Hematopoietic multipotent progenitor cell treated with erythropoietin and hydrocortisone succinate and interleukin-3 and kit ligand, for 17 days (in vitro differentiated cells): ENCODE measurements at places on chromosomes 3 and 15.

GRCh38 chr3:32885283-32885901 is 66.1 kb upstream of the CCR4 start:
- no peak for DNase-seq

- DNase-seq, result no peak
Measured at GRCh38 chr3:61077551-61077950, 173.7 kb downstream of the FHIT start.

- DNase-seq, result no peak
Measured at GRCh38 chr3:187167777-187168176, 28.5 kb upstream of the RPL39L start.

- DNase-seq, result no peak
Measured at GRCh38 chr3:149004622-149005021, 13.3 kb downstream of the GYG1 start.

- DNase-seq, result no peak
Measured at GRCh38 chr3:117285737-117286136, 576.2 kb downstream of the TUSC7 start.

DNA sequence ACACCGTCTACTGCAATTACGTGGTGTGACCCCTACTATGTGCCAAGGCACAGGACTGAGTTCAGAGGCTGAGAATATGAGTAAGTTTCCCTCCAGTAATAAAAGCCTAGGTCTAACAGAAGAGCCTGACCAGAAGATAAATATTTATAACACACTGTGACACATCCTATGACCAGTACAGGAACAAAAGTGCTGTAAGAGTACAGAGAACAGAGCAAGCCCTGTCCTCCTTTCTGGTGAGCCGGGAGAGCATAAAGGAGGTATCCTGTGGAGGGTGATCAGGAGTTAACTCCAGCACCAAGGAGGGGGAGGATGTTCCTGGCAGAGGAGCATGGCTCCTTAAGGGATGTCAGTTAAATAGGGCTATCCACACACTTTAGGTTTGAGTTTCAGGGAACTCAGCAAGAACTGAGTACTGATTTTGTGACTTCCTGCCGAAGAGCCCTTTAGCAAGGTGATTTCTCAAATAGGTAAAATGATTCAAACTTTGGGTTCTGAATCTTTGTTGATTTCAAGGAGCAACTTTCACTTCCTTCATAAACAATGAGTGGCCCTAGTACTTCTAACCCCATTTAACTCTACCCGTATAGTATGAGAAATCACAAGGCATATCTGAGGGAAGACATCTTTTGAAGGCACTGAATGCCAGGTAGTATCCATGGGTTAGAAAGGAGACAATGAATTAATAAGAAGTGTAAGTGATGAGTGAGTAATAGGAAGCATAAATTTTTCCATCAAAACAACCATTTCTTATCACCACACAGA is 198.0 kb downstream of the THRB start:
- DNase-seq, result no peak

DNA sequence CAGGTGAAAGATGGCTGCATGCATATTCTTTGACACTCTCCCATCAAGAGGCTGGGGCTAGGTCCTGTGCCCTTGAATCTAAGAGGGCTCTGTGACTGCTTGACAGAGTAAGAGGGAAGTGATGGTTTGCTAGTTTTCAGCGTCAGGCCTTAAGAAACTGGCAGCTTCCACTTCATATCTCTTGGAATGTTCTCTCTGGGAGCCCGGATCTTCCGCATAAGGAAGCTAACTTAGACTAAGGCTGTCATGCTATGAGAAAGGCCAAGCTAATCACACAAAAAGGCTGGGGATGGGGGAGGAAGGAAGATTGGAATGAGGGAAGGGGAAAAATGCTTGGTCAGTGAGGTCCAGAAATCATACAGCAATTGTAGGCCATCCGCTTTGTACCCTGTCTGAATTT is 50.0 kb downstream of the MB21D2 start:
- DNase-seq, result no peak

- DNase-seq, result no peak
Measured at GRCh38 chr3:112437146-112438022, 61.9 kb downstream of the BTLA start.
